ENCODE measurements at places on chromosomes 3 and 15.
A peak's percentile ranks its signal among the peaks of the same experiment; 100 is the strongest.

GRCh38 chr3:58112185-58112535, 98.6 kb downstream of the DNASE1L3 start:
- DNase-seq: no peak

- no peak for DNase-seq
Observed at GRCh38 chr3:69695443-69695842, 43.8 kb upstream of the MITF start.

DNA sequence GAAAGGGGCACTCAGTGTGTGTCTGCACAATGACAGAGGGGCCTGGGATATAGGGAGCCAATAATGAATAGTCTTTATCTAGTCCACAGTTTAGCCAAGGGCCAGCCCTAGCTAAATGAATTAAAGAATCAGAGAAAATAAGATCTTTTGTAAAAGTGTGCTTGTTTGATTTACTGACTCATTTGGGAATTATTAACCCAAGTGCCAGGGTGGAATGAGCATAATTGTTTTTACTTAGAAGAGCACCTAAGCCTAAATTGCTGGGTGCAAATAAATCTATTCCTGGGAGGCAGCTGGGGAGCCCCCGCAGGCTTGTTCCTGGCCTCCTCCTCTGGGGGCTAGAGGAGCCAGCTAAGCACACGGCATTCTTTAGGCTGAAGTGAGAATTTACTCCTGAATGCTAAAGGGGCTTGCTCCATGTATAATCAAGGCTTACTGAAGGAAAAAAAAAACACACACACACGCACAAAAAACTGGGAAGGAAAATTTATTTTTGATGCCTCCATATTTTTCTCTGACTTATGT, 405.3 kb upstream of the SUCLG2 start:
- no peak for DNase-seq

DNA sequence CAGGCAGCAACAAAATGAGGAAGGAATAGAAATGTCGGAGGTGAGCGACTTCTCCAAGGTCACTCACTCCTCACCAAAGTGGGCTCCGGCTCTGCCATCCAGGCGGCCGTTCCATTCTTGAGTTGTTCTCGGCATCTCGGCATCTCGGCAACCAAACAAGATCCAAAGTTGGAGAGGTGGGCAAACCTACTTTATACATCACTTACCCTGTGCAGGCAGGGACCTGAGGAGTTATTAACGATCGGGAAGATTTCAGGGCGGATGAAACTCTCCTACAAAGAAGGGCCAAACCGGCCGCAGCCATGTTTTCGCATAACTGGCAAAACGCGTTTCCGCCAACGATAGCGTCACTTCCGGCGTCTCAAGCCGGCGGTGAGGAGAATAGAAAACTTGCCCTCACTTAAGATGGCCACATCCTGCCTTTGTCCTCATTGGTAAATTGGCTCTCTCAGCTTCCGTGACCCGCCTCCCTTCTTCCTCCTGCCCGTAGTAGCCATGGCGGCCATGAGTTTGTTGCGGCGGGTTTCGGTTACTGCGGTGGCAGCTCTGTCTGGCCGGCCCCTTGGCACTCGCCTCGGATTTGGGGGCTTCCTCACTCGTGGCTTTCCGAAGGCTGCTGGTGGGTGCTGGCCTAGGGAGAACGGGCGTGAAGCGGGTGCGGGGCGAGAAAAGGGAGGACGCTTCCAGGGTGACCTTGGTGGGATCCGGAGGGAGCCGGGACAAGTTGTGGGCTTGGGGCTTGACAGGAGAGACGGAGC, at the start of the genes MRPL47 and NDUFB5:
Gene MRPL47, minus strand, starts transcription at position 318 of the 758 bp plus-strand sequence. Its CDS starts 14 bp downstream, at position 304.
Gene NDUFB5, plus strand, starts transcription at position 474 of the 758 bp plus-strand sequence. Its CDS starts 22 bp downstream, at position 496.
- DNase-seq: peak; percentile 84

DNA sequence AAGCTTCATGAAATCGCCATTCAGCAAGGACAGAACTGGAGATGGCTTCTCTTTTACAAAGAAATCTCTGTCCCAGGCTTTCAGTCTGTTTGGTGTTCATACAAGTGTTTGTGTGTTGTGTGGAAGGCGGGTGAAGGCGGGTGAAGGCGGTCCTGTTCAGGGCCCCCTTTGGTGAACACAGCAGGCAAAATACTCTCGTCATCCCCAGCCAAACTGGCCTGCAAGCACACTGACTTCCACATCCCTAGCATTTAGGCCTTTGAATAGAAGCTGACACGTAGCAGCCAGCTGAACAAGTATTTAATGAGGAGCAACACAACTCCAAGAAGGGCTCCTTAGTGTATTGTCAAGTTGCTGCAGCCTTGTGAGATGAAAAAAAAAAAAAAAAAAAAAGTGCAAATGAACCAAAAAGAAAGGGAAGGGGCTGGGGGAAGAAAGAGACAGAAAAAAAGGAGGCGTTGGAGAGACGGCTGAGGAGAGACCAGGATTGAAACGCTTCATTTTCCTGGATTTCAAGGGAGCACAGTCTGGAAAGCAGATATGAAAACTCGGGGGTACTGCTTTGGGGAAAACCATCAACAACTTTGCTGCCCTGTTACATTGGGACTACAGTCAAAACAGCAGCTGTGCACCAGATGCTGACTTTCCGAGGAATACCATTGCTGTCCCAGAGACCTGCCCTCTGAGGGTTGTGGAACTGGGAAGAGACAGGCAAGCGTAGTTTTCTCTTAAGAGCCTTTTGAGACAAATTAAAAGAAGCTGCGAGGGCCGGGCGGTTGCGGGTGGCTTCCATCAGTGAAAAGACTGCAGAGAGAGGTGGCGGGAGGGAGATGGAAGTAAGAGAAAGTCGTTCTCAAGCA, 74.6 kb downstream of the TGFBR2 start:
- DNase-seq: no peak

- DNase-seq: no peak
Observed at GRCh38 chr15:98651036-98651481, 2.7 kb downstream of the IGF1R start.

GRCh38 chr3:113829576-113830354, 8.8 kb upstream of the GRAMD1C start:
- DNase-seq: no peak

GRCh38 chr15:91706322-91707032, 147.0 kb upstream of the SLCO3A1 start:
- DNase-seq: peak; percentile 91

GRCh38 chr15:70160267-70160666, 62.5 kb upstream of the TLE3 start:
- no peak for DNase-seq

DNA sequence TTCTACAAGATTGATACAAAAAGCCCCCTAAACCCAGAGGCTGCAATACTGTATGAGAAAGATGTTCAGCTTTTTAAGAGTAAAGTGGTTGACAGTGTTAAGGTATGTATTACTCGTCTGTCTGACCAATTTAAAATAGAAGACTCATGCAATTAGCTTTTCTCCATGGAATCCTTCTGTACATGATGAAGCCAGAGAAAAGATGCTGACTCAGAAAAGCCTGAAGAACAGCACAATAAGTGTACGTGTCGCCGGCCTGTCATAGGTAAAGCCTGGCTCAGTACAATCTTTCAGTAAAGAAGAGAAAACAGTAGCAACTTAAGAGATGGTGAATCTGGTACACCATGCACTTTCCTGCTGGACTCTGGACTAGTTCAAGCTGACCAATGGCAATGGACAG, 16.4 kb downstream of the NEK4 start:
- DNase-seq: no peak

DNA sequence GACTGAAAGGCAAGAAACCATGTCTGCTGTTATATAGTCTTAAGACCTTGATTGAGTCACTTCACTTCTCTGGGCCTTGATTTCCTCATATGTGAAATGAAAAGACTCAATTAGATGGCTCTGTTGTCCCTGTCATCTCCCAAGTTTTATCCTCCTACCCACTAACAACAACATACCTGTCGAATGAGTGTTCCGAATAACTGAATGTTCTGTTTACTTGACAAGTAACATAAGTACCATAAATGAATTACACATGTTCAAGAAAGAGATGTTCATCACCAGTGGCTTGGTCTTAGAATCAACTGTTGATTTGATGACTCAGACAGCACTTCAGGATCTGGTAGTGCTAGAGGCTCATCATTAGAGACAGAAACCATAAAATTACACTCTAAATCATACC, 311.7 kb downstream of the VPS13C start:
- DNase-seq: no peak

GRCh38 chr3:53694666-53695323, 151.4 kb downstream of the CHDH start:
- DNase-seq: no peak

DNA sequence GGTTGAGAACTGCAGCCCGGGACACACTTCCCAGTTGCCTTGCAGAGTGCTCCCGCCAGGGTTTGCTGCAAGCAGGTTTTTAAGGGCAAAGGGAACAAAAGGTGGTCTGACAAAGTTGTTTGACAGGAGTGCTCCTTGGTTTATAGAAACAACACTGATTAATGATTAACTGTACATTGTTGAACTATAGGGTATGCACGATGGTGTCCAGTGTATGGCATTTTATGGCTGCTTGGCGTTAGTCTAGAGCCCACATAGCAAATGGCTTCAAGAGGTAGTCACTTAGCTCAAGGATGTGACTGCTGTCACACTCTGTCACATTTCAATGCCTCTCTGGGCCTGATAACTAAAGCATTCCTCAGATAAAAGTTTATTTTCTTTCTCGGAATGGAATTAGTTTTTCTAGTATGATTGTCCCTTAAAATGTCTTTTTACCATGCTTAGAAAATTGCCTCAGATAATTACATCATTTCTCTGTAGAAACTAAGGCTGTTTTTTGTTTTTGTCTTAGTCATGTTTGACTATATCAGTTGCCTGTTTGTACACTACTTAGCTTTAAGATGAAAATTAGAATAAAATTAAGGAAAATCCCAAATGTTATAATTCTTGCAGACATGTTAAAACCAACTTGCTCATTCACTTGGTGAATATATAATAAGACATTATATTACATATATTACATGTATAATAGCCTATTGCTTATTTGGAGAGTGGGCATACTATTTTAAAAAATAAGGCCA, 61.3 kb upstream of the GATM start:
- DNase-seq: no peak

GRCh38 chr3:40741729-40742128, 217.0 kb downstream of the ZNF621 start:
- DNase-seq: no peak

DNA sequence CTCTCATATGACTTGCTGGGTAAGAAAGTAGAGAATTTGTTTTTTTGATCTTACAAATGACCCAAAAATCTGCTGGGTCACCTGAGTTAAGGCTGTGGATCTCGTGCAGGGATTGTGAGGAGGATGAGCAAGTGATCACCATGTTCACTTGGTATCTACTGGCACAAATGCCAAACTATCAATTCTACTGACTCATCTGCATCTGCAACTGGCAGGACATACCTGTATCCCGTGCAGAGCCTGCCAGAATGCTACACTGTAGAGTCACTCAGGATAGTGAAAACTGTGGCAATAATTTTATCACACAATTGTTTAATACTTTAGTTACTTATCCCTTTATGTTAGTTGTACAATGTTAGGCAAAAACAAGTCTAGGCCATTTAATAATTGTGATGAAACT, 129.6 kb upstream of the PLXND1 start:
- no peak for DNase-seq

- DNase-seq: no peak
Observed at GRCh38 chr3:194277104-194277785, 73.9 kb downstream of the CPN2 start.

DNA sequence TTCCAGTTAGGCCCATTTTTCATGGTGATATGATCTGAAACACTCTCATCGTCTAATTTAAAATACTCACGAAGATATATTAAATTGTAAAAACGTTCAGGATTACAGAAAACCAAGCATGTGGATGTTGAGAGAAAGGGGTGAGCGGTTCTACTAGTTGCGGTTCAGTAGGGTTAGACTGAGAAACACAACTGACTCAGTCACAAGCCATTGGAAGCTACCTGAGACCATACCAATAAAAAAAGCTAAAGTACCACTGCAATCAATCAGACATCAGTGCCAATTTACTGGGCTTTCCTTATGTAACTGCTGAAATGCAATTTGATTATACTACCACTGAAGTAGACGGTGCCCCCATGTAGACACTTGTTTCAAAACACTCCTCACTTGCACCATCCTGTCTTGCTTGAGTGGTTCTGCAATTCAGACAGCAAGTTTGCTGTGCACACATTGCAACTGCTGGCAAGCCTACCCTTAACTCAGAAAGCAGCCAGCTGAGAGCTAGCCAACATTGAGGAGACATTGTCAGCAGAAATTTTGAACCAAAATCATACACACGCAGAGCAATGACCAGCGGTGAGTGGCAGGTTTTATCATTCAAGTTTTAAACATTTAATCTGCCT, 368.7 kb upstream of the ARHGEF26 start:
- DNase-seq: no peak

DNA sequence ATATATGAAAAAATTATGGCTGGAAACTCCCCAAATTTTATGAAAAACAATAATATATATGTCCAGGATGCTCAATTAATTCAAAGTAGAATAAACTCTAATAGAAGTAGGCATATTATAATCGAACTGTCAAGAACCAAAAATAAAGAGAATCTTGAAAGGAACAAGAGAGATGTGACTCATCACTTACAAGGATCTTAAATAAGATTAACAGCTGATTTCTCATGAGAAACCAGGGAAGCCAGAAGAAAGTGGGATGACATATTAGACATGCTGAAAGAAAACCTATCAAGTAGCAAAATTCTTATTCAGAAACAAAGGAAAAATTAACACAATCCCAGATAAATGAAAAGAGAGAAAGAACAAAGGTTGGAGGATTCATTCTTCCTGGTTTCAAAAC, 66.8 kb downstream of the FAIM start:
- DNase-seq: no peak

DNA sequence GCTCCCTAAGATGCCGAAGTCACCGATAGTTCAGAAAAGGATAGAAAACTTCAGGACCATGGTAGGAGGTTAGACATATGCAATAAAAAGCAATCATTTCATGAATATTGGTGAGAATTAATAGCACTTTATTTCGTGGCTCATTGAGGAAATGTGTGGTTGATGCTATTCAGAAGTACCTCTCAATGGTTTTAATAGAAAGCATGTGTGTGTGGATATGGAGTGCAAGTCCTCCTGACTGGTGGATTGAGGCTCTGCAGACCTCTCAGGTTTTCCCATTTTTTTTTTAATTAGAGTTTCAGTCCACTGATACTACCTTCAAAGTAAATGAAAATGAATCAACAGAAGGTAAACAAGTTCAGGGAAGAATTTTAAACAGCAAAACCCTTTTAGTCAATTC, 384.3 kb upstream of the RARB start:
- no peak for DNase-seq
